ENCODE measurements at places on chromosomes 3 and 15. TPM values are rescaled to one million over a fixed set of nuclear protein-coding genes. Genes with fewer than 3 reads are reported as not detected.
A peak's percentile ranks its signal among the peaks of the same experiment; 100 is the strongest.

- DNase-seq = no peak
These were observed 1.1 kb downstream of the PLXNB1 start for GRCh38 chr3:48428572-48429316.

GRCh38 chr3:196763179-196763578, 23.5 kb downstream of the PAK2 start:
- no peak for DNase-seq

GRCh38 chr3:2261747-2262146, 163.1 kb downstream of the CNTN4 start:
- no peak for DNase-seq

DNA sequence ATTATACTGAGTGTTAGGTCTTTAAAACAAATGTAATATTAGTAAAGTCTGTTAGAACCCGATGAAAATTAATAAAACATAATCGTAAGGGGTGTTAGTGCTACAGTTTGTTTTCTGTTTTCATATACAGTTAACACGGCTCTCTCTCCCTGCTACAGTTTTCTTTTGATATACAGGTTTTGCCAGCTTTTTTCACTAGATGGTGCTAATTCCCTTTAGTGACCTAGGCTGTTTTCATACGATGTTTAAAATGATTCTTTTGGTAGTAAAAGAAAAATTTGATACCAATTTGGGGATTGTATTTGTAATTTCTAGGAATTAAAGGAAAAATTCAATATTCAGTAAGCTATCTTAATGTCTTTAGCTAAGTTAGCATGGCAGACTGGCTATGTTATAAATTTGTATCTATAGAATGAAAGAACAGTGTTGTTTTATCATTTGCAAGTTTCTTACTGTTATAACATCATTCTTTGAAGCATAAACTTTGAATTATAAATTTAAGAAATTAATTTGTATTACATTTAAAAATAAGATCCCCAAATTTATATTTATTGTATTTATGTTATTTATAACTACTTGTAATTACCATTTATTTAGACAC, 11.5 kb downstream of the APH1B start:
- peak; percentile 67 for DNase-seq

DNA sequence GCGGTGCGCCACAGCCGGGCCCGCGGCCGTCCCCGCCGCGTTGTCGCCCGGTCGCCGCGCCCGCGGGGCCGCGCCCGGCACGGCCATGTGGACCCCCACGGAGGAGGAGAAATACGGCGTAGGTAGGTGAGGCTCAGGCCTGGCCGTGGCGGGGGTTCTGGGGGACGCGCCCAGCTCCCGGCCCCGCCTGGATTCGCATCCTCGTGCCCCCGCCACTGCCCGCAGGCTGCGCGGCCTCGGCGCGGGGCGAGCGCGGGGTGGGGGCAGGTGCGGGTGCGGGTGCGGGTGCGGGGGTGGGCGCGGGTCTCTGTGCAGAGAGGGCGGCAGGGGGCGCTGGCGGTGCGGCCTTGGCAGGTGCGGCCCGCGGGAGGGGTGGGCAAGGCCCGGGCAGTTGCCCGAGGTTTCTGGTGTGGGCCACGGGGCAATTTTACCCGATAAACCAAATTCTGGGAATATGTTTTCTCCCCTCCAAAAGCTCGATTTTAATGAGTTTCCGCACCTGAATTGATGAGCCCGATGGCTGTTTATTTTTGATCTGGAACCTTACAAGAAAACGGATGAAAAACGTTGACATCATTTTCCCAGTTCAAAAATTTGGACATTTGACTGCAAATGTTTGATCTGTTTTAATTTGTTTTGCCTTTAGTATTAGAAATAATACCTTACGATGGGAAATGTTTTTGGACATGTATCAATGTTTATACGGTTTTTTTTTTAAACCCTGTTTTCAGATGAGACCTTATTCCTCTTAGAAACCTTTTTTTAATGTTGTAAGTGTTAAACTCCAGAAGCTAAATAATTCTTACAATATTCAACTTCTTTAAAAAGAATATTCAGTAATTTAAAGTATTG, 678 bp downstream of the DOCK3 start:
- DNase-seq = peak; percentile 18

DNA sequence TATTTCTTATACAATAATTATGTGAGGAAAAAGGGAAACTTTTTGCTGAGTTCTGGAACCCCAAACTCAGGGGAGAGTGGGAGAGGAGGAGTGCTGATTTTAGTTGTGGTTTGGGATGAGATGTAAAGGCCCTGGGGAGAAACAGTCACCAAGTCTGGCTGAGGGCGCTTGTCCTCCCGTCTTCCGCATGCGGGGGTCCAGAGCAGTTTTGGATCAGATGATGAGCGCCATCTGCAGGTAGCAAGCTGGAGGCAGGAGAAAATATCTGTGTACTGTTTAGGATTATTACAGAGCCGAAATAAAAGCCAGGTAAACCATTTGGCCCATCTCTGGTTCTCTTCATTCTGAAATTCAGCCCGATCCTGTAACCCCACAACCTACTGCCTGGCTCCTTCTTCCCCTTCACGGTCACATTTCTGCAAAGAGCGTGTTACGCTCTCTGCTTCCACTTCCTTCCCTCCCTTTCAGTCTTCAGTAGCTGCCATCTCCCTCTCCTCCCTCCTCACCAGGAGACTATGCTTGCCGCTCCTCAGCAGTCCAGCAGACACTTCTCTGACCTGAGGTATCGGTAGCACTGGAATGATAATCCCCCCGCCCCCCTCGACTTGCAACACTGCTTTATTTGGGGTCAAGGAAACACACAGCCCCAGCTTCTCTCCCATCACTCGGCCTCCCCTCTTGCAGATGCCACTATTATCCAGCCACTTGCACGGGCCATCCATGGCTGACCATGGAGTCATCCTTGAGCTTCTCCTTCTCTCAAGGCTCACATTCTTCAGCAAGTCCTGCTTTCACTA, 1.4 kb upstream of the PARP14 start:
- DNase-seq = peak; percentile 88

DNA sequence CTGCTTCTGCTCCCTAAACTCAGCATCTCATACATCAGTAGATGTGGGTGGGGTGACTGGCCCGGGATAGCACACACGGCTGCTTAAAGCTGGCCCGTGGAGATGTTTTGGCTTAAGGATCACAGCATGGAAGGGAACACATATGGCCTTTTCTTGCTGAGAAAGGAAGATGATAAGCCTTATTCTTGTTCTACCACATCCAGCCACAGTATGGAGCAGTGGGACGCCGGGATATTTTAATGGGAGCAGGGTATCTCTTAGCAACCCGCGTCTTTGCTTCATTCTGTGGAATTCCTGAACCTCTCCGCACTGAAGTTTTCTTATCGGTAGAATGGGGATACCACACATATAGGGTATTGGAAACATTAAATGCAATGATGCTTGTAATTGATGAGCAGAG, 94.1 kb upstream of the PROK2 start:
- no peak for DNase-seq

DNA sequence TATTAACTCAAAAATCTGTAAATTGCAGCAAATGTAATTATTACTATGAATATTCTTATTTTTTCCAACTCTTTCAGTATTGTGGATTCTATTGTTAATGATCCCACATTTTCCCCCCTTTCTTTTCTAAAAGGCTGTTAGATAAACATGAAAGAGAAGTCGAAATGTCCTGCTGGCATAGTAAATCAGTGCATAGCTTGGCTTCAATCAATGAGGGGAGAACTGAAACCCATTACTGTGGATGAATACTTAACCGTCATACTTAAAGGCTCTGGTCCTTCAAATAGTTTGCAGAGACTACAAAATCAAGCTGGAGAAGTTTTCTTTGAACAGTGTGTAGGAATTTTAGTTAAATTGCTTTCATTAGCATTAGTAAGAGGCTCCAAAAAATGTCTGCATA, 667.9 kb downstream of the CADM2 start:
- no peak for DNase-seq

- DNase-seq = no peak
These were observed 631.0 kb upstream of the GRM7 start for GRCh38 chr3:6229778-6230410.

DNA sequence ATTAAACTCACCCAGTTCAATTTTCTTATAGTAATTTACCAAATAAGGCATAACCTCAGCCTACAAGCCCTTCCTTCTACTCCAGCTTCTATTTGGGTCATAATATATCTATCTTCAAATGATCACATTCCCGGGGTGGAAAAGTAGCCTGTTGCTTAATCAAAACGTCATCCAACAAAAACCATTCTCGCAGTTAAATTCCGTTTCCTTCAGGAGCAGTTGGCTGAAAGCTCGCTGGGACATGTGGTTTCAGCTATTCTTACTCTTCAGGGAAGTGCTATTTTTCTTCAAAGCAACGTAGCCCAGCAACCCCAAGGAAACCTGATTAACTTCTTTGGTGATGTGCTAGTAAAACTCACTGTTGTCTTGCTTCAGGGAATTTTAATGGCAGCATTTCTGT, 59.6 kb downstream of the MAGI1 start:
- DNase-seq = no peak

DNA sequence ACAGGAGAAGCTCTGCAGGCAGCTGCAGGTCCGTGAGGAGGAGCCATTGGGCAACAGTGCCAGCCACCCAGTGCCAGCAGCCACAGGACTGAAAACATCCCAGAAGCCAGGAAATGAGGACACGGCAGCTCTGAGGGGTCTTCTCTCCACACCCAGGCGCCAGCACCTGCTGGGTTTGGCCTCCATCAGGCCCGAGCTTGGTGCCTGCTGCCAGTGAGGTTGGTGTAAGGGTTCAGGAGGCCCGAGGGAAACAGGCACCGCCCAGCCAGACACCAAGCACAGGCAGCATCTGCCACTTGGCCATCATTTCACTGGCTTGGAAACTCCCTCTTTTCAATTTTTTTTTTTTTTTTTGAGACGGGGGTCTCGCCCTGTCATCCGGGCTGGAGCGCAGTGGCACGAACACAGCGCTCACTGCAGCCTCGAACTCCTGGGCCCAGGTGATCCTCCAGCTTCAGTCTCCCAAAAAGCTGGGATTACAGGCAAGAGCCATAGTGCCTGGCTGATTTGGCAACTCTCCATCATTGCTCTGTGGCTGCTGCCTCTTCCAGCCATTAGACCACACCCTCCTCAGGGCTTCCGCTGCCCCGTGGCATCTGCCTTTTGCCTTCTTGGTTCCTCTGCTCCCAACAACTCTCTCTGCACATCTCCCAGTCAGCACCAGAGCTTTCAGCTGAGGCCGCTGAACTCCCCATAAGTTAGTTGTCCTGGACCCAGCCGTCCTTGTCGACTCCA, 1.5 kb upstream of the ITIH3 start:
- peak; percentile 32 for DNase-seq

DNA sequence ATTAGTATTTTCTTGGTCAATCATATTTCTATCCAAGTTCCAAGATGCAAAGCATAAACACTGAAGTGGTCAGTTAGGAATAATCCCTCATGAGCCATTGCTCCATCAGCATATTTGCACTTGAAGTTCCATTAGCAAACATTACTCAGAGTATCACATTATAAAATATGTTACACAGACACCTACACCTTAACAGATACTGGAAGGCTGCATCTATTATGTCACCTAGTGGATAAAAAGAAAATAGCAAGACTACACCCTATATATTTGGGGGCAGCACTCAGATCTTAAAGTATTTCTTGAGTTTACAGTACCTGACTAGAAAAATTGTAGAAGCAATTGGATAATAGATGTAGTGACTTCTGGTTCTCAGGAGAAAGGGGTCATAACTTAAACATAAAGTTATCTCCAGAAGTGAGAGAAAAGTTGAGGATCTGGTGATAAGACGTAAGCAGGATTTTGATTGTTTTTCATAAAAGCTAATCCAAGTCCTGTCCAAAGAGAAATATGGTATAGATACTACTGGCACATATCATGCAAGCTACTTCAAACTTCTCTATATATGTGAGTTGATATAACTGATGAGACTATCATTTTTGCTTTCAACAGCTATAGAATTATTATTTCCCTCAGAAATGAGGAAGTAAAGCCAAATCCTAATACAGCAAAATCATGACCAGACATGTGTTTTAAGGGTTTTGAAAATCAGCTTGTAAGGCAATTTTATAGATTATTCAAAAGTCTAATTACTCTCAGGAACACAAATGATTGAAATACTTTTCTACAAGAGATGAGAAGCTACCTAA, 422.2 kb downstream of the GBE1 start:
- DNase-seq = peak; percentile 5

DNA sequence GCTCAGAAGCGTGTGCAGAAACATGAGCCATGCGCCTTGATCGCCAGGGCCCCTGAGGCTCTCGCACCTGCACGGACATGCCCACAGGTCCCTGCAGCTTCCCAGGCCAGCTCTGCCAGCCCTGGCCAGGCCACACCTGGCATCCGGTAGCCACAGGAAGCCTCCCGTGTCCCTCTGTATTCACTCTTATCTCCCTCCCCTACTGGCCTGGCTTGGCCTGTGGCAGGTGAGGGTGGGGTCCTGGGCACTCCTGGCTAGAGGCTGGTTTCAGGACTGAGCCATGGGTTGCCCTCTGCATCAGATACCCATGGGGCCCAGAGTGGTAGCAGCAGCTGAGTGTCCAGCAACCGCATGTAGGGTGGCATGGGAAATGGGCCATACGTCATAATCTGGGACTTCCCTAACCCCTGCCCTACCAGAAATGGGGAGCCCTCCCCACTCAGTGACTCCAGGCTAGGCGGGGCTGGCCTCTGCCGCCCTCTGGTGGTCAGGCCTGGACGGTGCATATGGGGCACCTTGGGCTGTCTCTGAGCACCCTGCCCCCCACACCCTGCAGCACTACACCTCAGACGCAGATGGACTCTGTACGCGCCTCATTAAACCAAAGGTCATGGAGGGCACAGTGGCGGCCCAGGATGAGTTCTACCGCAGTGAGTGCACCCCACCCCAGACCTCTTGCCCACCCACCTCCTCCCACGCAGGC, 12.6 kb upstream of the LMAN1L start:
- DNase-seq = peak; percentile 72

DNA sequence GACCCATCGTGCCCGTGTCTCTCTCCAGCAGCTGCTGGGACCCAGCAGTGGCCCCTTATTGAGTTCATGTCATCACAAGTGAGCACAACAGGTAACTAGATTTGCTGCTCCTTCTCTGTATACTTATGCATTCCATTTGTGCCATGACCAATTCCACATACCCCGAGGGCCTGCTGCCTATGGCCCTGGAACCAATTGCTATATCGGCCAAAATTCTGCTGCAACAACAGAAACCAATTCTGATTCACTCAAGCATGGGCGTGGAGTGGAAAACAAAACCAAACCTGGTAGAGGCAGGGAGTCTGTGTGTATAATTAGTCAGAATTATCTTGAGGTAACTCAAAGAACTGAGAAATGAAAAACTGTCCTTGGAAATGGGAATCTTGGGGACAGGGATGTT, 516.6 kb downstream of the EPHB1 start:
- DNase-seq = no peak

- no peak for DNase-seq
These were observed 300.6 kb upstream of the LMCD1 start for GRCh38 chr3:8200996-8201395.

JAGN1 gene
- total RNA-seq = 30.6 TPM

NRG4 gene
- total RNA-seq = not detected

NR1I2 gene
- total RNA-seq = not detected

SCN5A gene
- 1.6 TPM for total RNA-seq

NR2E3 gene
- total RNA-seq = not detected

SCAANT1 gene
- total RNA-seq = not detected

SLC38A3 gene
- total RNA-seq = 0.89 TPM

LMAN1L gene
- total RNA-seq = not detected

TGM5 gene
- not detected for total RNA-seq
